T-helper 17 cell (primary cell): ENCODE measurements at places on chromosomes 1 and 21. TPM values are rescaled to one million over a fixed set of nuclear protein-coding genes. Genes with fewer than 3 reads are reported as not detected.

- no peaks in the 10 kb centered on the region for H3K36me3 ChIP-seq
- no peak for DNase-seq
- H3K27me3 ChIP-seq, result peaks cover 21% of the 10 kb centered on the region
- H3K27ac ChIP-seq, result no peak overlapping the region
- H3K4me1 ChIP-seq, result peaks cover 2% of the 10 kb centered on the region
Observed at GRCh38 chr1:220769205-220769604, 17.5 kb upstream of the MTARC1 start.

DNA sequence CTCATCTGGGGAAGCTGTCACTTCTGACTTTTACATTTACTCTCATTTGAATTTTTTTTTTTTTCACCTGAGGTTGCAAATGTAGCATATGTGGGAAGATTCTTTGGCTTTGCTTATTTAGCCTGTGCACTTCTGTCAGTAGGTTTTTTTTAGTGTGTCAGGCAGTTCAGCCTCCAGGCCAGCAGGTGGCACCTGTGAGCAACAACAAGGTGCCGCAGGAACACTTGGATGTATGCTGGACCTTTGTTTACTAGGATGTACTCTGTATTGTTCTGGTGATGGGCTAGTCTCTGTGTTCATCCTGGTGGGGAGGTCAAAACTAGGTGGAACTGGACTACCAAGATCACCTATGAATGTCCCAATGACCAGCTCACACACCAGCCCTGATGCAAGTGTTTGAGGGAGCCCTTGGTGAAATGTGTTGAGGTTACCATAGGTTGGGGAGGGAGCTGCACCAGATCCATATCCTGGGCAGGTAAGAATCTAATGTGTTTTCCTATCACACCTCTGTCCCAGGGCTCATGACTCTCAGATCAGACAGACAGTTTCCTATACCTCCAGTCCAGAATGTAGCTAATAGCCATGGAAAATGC lies 618.2 kb downstream of the BRINP3 start:
- H3K27me3 ChIP-seq, result no peaks in the 10 kb centered on the region
- DNase-seq, result no peak
- no peak overlapping the region for H3K4me3 ChIP-seq
- no peak overlapping the region for H3K27ac ChIP-seq
- H3K36me3 ChIP-seq, result no peaks in the 10 kb centered on the region
- no peaks in the 10 kb centered on the region for H3K4me1 ChIP-seq

DNA sequence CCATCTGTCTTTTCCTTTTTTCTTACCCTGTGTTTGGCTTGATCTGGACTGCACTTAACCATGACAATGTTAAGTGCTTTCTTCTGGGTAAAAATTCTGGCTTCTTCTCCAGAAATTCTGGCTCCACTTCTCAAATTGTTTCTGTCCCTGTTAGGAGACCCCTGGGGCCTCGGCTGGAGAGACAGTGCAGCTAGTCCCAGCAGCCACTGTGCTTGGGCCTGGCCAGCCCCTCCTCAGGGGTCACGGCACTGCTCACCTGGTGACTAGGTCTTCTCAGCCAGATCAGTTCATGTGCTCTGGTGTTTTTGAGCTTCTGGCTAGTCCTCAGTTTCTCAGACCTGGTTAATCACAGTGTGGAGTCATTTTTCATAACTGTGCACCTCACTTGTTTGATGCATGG lies 72.4 kb downstream of the ADARB1 start:
- H3K36me3 ChIP-seq, result peaks cover 10% of the 10 kb centered on the region
- peaks cover 17% of the 10 kb centered on the region for H3K4me1 ChIP-seq
- H3K4me3 ChIP-seq, result no peak overlapping the region
- no peak for DNase-seq

- H3K27me3 ChIP-seq, result no peaks in the 10 kb centered on the region
- peak; percentile 16 for DNase-seq
- H3K27ac ChIP-seq, result no peak overlapping the region
Observed at GRCh38 chr1:235417086-235417697, 50.0 kb downstream of the TBCE start.

GRCh38 chr1:27331922-27332321 lies 9.9 kb upstream of the SYTL1 start:
- peaks cover 34% of the 10 kb centered on the region for H3K4me1 ChIP-seq
- no peak overlapping the region for H3K4me3 ChIP-seq
- no peak for DNase-seq
- H3K27me3 ChIP-seq, result no peaks in the 10 kb centered on the region
- peaks cover 2% of the 10 kb centered on the region for H3K36me3 ChIP-seq

GRCh38 chr1:41723786-41724185 lies 194.9 kb downstream of the HIVEP3 start:
- H3K27me3 ChIP-seq, result no peaks in the 10 kb centered on the region
- DNase-seq, result no peak
- no peak overlapping the region for H3K27ac ChIP-seq
- no peaks in the 10 kb centered on the region for H3K36me3 ChIP-seq

DNA sequence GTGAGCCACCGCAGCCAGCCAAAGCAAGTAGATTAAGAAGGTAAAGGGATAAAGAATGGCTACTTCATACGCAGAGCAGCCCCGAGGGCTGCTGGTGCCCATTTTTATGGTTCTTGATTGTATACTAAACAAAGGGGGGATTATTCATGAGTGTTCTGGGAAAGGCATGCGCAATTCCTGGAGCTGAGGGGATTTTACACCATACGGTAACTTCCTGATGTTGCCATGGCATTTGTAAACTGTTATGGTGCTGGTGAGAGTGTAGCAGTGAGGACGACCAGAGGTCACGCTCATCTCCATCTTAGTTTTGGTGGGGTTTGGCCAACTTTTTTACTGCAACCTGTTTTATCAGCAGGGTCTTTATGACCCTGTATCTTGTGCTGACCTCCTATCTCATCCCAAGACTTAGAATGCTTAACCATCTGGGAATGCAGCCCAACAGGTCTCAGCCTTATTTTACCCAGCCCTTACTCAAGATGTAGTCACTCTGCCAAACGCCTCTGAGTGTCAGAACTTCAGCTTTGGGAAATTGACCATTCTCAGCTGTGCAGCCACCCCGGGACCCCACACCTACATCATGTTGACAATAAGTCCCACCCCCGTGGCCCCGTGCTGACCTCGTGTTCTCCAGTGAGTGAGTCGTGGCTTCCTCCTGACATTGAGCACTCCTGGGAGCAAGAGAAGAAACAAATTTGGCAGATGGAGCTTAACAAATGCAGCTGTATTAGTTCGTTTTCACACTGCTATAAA lies 149.4 kb upstream of the COL6A1 start:
- no peak overlapping the region for H3K4me3 ChIP-seq
- no peak overlapping the region for H3K27ac ChIP-seq
- H3K27me3 ChIP-seq, result no peaks in the 10 kb centered on the region
- H3K36me3 ChIP-seq, result peaks cover 2% of the 10 kb centered on the region
- H3K4me1 ChIP-seq, result peaks cover 5% of the 10 kb centered on the region

GRCh38 chr1:205247130-205247921 lies 19.6 kb downstream of the TMCC2 start:
- no peaks in the 10 kb centered on the region for H3K4me1 ChIP-seq
- H3K27ac ChIP-seq, result no peak overlapping the region
- peaks cover 3% of the 10 kb centered on the region for H3K36me3 ChIP-seq
- no peak for DNase-seq

GRCh38 chr1:36951761-36952160 lies 82.6 kb downstream of the GRIK3 start:
- no peak overlapping the region for H3K4me3 ChIP-seq
- no peak overlapping the region for H3K27ac ChIP-seq
- peaks cover 2% of the 10 kb centered on the region for H3K4me1 ChIP-seq
- peaks cover 69% of the 10 kb centered on the region for H3K27me3 ChIP-seq
- H3K36me3 ChIP-seq, result peaks cover 3% of the 10 kb centered on the region

SPRR2E gene
- total RNA-seq, result not detected

QSOX1 gene
- total RNA-seq, result 22.0 TPM
